Ovary (tissue), 10 donors: ENCODE measurements at places on chromosomes 1 and 21. TPM values are rescaled to one million over a fixed set of nuclear protein-coding genes. Genes with fewer than 3 reads are reported as not detected.

HENMT1 gene
- polyA plus RNA-seq, result 6.2 TPM

MXRA8 gene
- polyA plus RNA-seq, result 193 TPM

VSIG8 gene
- not detected for polyA plus RNA-seq

AIRE gene
- polyA plus RNA-seq, result not detected

REN gene
- polyA plus RNA-seq, result 2.9 TPM

ESPN gene
- not detected for polyA plus RNA-seq

DPM3 gene
- 168 TPM for polyA plus RNA-seq

MRAP gene
- polyA plus RNA-seq, result 1.9 TPM

ZNF593OS gene
- polyA plus RNA-seq, result 0.54 TPM

IL10RB gene
- polyA plus RNA-seq, result 31.7 TPM

GRCh38 chr1:58997637-58998036 is 213.8 kb upstream of the JUN start:
- no peak for DNase-seq

DNA sequence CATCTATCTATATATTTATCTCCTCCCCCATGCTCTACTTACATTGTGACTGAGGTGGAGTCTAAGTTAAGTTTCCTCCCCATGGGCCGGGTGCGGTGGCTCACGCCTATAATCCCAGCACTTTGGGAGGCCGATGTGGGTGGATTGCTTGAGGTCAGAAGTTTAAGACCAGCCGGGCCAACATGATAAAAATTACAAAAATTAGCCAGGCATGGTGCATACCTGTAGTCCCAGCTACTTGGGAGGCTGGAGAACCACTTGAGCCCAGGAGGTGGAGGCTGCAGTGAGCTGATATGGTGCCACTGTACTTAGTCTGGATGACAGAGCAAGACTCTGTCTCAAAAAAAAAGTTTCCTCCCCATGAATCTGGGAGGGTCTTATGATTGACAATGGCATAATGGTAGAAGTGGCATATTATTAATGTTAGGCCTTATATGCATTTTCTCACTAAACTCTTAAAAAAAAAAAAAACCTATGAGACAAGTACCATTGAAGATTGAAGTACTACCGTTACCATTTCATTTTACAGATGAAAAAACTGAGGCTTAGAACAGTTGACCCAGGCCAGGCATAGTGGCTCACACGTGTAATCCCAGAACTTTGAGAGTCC is 11.2 kb downstream of the F11R start:
- DNase-seq, result no peak

DNA sequence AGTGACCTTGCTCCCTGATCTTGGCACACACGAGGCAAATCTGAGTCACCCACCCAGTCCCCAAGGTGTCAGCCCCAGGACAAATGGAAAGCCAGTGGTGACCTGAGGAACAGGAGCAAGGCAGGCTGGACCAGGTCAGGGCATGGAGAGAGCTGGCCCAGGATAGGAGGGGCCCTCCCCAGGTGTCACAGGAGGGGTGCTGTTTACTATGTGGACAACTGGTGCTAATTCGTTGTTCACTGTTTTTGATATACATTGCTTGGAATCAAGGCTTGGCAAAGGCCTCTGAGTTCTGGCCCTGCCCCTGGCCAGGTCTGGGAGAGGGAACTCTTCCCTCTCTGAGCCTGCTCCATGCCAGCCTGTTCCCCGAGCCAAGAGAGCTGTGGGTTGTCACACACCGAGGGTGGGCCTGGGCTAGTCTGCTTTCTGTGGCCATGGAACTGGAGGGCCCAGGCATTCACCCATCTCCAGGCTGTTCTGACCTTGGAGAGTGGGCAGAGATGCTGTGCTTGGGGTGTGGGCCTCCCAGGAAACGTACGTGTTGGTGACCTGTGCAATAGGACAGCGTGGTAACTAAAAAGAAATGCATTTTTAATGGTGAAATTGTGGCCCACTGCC is 41.8 kb downstream of the CRYAA start:
- no peak for DNase-seq

DNA sequence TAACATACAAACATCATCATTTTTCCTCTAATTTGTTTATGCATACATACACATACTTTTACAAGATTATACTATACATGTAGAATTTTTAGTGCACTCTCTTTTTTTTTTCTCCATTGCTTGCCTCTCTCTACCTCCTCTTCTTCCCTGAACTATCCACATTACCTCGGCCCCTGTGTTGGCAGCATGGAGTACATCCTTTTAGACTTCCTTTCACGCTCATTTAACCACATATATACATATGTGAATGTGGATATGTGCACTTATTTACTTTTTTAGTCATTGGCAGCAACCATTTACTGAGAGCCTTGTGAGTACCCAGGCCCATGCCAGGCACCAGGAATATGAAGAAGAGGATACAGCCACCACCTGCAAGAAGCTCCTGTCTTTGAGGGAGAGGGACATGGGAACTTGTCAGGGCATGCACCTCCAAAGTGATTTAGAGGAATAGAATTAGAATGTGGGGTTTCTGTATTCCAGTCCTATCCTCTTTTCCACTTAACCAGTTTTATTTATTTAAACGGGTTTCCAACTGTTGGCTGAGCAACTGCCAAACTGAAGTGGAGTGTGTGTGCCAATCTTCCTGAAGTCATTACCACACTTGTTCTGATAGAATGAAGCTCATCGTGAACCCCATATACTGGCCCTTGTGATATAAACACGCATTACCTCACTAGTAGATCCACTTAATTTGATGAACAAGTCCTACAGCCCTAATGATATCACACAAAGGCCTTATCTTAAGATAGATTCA is 212.6 kb downstream of the TNR start:
- no peak for DNase-seq

DNA sequence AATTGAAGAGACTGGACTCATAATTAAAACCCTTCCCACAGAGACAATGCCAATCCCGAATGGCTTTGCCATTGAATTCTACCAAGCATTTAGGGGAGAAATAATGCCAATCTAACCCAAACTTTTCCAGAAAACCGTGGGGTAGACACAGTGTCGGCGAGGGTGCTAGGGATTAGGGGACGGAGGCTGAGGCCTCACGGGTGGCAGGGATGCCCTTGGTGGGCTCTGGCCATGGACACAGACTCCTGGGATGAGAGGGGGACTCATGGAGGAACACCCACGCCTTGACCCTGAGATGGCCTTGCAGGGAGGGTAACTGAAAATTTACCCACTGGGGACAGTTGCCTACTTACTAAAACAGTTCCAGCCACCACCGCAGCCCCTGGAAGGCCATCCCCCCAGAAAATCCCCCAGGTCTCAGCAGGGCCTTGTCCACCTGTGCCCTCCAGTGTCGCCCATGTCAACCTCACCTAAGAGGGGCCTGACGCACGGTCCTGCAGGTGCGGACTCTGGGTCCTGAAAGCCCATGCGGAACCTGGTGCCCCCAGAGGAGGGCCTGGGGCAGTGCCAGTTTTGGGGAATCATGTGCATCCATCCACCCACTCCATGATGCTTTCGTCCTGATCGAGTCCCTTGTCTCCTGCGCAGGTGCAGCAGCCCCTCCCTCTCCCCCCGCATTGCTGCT is 1.9 kb downstream of the KRTAP10-5 start:
- DNase-seq, result no peak

DNA sequence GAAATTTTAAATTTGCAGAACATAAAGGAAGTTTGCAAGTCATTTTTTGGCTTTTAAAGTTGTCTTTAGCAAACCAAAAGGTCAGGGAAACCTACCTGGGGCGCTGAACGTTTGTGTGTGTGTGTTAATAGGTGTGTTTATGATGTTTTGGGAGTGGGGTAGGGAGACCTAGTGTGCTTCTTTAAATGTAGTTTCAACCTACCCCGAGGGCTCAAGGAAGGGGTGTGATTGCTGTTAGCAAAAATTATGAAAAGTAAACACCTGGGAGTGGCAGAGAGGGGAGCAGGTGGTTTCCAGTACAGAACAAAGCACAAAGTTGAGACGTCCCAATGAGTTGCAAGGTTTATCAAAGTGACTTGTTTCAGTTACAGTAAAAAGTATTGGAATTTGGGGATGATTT is 58.7 kb upstream of the WDR26 start:
- DNase-seq, result no peak

GRCh38 chr1:198254521-198254920 is 97.7 kb downstream of the NEK7 start:
- no peak for DNase-seq

GRCh38 chr1:203534526-203534925 is 40.6 kb downstream of the OPTC start:
- peak; percentile 75 for DNase-seq

DNA sequence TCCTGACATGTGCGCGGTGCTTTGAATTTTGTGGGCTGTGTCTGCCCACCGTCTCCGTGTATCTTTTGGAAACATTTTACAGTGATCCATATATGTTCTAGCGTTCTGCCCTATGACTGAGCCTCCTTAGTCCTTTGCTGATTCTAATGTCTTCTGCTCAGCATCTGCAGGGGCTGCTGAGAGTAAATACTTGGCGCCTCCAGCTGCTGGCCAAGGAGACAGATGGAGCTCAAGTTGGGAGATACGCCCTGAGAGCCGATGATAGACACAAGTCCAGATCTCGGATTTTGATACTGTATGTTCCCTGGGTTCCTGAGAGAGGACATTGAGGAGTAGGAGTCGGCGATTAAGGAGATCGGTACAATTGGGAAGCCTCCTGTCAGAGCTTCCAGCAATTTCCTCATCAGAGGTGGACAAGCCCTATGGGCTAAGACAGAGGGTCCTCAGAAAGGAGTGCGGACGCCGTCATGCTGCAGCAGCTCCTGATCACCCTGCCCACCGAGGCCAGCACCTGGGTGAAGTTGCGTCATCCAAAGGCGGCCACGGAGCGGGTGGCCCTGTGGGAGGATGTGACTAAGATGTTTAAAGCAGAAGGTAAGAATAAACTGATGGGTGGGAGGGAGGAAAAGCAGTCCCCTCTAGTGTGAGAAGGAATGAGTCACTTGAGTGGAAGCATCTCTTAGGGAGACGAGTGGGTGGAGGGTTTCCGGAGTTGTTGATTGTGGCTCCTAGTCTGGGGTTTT is 390 bp downstream of the ZFP69B start:
- peak; percentile 40 for DNase-seq

DNA sequence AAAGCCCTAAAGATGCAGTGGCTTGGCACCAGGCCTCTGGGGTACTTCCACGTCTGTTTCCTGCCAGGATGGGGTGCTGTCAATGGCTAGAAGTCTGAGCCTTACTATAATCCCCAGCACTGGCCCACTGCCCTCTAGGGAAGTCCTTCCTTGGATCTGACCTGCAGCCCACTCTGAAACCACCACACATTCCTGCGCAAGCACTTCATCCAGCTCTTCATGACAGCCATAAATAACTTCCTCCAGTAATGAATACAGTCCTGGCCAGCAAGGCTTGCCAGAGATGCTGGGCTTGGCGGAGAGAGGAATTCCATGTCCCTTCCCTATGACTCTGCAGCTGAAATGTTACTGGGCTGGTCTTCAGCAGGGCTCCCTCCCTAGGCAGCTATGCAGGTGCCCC is 32.6 kb downstream of the ALPL start:
- DNase-seq, result no peak

DNA sequence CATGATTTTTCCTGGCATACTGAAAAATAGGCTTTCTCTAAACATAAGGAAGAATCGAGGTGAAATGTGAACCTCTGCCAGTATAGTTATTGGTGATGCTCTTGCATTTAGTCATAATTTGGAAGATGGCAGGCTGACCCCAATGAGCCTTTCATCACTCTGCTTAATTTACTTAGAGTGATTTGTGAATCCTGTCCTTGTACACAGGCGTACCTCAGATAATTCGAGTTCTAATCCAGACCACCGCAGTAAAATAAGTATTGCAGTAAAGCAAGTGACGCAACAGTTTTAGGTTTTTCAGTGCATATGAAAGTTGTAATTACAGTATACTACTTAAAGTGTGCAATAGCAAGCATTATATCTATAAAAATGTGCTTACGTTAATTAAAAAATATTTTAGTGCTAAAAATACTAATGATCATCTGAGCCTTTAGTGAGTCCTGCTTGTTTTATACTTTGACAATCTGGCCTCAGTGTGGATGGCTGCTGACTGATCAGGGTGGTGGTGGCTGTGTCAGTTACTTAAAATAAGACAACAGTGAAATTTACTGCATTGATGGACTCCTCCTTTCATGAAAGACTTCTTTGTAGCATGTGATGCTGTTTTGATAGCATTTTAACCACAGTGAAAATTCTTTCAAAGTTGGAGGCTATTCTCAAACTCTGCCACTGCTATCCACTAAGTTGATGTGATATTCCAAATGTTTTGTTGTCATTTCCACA is 1.7 kb downstream of the PKNOX1 start:
- no peak for DNase-seq
